ENCODE measurements at places on chromosomes 7 and 10.

DNA sequence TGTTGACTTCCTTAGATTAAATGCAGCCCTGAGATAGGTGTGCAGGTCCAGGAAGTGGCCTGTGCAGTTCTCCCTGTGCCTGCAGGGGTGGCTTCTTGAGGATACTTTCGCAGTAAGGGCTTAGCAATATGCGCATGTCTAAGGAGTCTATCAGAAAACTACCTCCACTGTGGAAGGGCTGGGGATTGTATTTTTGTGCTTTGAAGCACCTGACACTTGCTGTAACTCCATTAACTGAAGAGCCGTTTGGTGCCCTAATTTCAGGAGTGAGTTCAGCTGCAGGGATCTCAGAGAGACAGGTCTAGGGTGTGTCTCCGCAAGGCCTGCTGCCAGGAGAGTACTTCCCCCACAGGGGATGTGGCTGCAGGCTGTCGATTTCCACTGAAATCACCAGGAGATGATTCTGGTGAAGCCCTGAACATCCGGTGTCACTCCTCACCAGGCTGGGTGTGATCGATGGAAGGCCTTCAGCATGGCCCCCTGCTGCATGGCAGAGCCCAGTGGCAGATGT is 35.5 kb downstream of the IKZF1 start:
- no peak for DNase-seq

GRCh38 chr7:127798023-127798422 is 146.0 kb downstream of the SND1 start:
- peak; percentile 29 for DNase-seq

GRCh38 chr10:31583293-31583692 is 264.3 kb downstream of the ZEB1 start:
- peak; percentile 30 for DNase-seq

DNA sequence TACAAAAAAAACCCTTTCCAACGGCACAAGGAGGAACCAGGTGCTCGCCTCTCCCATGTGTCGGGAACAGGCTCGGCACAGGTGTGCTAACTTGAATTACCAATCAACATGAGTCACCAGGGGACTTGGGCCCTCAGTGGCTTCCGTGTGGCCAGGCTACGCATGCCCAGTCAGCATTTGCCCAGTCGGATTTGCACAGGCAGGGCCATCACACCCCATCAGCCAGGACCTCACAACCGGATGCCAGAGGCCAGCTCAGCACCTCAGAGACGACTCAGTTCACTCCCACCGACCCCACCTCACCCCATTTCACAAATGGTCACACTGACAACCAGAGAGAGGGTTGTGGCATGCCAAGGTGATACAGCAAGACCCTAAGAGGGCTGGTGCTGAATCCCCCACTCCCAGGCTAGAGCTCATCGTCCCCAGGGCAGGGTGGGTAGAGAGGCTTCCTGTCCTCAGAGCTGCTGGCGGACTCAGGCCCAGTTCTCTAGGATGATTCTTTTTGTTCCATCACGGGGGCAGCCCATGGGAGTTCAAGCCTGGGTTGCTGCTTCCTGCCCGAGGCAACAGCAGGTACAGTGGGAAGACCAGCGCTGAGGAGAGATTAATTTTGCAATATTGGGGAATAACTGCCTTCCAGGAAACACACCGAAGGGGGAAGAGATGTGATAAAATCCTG is 13.6 kb downstream of the ANXA11 start:
- no peak for DNase-seq

GRCh38 chr10:119517235-119518141 is 25.0 kb downstream of the RGS10 start:
- peak; percentile 31 for DNase-seq

GRCh38 chr7:79055722-79056415 is 397.6 kb downstream of the MAGI2 start:
- DNase-seq, result no peak

- DNase-seq, result no peak
Measured at GRCh38 chr7:71509381-71509780, 377.4 kb downstream of the GALNT17 start.

- no peak for DNase-seq
Measured at GRCh38 chr7:29289156-29290021, 94.8 kb downstream of the CHN2 start.

DNA sequence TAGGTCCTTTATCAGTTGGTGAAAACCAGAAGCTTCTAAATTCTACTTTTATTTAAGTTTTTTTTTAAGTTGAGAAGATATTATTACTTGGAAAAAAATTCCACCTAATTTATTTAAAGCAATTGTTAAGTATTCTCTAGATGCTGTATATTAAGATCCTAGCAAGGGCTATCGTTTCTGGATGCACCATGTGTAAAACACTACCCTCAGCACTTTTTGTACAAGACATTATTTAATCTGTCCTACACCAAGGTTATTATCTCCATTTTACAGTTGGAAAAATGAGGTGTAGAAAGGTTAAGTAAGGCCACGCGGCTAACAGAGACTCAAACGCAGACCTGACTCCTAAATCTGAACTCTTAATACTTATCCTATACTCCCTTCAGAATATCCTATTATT is 19.8 kb downstream of the RAB11FIP2 start:
- no peak for DNase-seq

DNA sequence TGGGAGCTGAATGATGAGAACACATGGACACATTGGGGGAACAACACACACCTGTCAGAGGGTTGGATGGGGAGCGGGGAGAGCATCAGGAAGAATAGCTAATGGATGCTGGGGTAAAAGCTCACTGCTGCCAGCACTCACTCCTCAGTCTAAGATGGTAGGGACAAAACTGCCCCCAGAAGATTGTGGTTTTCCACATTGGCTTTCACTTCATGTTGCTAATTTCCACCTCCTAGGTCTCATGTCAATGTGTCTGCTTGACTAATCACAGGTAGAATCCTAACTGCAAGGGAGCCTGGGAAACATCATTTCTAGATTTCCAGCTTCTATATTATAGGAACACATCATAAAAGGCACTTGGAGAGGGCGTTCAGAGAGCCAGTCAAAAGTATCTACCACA is 22.6 kb downstream of the APBB1IP start:
- DNase-seq, result no peak

GRCh38 chr7:140609646-140610045 is 31.0 kb downstream of the DENND2A start:
- peak; percentile 93 for DNase-seq

DNA sequence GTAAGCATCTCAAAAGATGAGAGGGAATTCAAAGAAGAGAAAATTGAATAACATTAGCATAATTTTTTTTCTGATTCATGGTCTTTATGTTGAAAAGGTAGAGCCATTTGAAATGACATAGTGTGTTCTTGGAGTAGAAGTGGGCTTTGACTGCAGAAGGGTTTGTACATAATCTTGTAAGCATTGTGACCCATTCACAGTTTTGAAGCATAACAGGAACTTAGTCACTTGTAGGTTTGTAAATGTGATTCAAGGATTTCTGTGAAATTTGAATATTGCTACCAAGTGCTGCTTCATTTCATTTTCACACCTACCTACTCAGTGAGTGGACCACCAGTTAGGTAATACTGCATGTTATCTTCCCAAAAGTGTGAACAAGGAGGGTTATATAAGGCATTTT is 68.6 kb downstream of the PON1 start:
- no peak for DNase-seq

GRCh38 chr10:42963312-42963711 is 113.6 kb upstream of the RET start:
- DNase-seq, result no peak

DNA sequence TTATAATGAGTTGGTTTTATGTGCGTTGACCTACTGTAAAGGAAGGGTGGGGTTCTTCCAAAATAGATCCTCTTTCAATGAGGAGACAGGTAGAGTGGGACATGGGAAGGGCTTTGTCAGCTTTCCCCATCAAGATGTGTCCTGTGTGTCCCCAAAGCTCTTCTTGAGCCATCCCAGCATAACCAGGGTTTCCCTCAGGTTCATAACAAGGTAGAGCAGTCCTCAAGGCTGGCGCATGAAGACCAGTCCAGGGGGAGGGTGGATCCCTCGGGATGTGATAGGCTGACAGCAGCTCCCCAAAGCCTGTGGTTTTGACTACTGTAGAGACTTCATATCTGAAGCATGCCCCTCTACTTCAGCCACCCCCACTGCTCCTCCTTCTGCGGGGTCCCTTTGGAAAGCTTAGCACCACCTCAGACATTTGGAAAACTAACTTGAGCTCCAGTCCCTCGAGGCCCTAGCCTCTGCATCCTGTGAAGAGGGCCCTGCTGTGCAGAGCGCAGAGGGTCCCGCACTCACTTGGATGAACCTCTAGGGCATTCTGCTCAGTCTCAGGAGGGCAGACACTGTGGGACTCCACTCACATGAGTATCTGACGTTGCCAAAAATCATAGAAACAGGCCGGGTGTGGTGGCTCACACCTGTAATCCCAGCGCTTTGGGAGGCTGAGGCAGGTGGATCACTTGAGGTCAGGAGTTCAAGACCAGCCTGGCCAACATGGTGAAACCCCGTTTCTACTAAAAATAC is 1.1 kb upstream of the GIMAP8 start:
- DNase-seq, result no peak

- DNase-seq, result no peak
Measured at GRCh38 chr7:32191305-32191704, 121.1 kb upstream of the PDE1C start.

GRCh38 chr10:80253266-80253962 is 36.0 kb downstream of the MAT1A start:
- DNase-seq, result no peak

DNA sequence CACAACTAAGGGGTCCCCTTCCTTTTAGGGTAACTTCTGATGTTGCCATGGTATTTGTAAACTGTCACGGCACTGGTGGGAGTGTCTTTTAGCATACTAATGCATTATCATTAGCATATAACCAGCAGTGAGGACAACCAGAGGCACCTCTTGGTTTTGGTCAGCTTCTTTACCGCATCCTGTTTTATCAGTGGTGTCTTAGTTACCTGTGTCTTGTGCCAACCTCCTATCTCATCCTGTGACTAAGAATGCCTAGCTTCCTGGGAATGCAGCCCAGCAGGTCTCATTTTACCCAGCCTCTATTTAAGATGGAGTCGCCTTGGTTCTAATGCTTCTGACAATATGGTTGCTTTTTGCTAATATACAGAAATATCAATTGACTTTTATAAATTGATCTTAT is 54.9 kb downstream of the AHCYL2 start:
- no peak for DNase-seq

DNA sequence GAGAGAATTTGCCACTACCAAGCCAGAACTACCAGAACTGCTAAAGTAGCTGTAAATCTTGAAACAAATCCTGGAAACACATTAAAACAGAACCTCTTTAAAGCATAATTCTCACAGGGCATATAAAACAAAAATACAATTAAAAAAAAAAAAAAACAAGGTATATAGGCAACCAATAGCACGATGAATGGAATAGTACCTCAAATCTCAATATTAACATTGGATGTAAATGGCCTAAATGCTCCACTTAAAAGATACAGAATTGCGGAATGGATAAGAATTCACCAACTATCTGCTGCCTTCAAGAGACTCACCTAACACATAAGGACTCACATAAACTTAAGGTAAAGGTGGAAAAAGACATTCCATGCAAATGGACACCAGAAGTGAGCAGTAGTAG is 17.2 kb downstream of the LMBR1 start:
- DNase-seq, result no peak

DNA sequence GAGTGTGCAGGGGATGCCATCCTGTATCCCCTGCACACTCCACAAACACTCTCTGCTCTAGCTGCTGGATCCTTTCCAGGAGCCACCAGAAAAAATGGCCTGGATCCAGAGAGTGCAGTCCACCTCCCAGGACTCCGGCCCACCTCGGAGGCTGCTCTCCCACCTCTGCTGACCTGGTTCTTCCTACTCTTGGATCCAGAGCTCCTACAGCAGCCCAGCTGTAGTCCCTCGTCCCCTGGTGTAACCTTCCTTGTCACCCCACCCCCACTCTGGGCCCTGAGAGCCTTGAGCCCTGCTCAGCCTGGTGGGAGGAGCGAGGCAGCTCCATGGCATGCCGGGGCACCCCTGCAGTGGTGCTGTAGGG is 54.4 kb downstream of the GOLGA7B start:
- no peak for DNase-seq

- DNase-seq, result no peak
Measured at GRCh38 chr10:108421266-108421665, 1256.8 kb upstream of the SORCS1 start.

Measured in GM23248 (cell line).